Femur (tissue), 1 donor: ENCODE measurements at places on chromosomes 3 and 15.
A peak's percentile ranks its signal among the peaks of the same experiment; 100 is the strongest.

DNA sequence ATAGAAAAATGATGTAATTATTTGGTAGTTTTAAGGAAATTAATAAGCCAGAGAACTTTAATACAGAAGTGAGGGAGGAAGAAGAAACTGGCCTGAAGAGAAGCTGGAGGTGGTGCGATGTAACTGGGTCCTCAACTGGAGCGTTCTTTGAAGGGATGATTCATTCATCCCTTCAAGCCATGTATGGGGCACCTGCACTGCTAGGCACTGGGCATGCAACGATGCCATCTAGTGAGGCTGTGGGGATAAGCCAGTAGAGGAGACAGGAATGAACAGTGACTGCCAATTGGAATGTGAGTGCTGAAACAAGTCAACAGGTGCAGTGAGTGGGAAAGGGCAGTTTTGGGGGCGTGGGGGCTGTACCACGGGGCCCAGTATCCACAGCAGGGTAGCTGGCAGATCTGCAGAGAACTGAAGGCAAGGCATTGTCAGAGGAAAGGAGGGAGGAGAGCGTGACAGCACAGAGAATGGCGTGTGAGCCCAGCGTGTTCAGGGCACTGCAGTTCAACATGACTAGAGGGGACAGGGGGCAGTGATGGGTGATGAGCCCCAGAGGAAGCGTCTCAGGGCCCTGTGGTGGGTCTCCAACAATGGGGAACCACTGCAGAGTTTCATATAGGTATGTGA, 3.8 kb upstream of the KIF23 start:
- DNase-seq = no peak

DNA sequence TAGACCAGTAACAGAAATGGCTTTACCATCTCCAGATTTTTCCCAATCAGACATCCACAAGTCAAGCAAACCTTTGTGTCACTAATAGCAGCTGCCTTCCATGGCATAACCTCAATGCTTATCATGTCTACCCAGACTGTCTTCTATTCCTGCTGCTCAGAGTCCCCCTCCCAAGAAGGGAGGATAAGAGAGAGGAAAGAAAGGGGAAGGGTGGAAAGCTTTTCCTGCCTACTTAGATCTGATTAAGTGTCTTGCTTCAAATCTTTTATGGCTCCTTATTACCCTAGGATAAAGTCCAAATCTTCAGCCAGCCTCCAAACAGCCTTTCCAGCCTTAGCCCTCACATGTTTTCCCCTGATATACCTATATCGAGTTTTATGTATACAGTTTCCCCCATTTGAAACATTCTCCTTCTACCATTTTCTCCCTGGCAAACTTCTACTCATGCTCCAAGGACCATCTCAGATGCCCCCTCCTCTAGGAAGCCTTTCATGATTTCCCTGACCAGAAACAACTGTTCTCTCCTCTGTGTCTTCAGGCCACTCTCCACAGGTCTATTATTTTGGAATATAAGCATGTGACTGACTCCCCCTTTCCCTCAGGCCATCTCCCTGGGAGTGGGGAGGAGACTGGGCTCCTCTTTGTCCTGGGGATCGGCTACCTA, 7.9 kb upstream of the SSUH2 start:
- no peak for DNase-seq

- DNase-seq = no peak
These were observed 288.3 kb downstream of the ULK4 start for GRCh38 chr3:41673650-41674049.

DNA sequence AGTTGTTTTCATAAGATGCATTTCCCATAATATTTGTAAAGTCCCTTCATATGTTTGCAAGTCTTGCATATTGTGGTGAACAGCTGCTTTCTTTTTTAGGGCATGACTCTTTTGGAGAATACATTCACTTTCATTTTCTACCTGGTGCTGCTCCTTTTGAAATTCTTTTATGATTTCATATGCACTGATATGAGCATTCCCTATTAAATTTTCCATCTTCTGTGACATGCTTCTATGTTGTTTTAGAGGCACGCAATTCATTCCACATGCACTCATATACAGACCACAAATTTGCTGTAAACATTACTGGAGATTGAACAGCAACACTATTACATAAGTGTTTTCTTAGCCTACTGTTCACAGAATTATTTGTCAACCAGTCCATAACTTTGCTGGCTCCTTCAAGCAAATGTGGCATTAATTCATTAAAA, 92.8 kb upstream of the TNFSF10 start:
- DNase-seq = no peak

- DNase-seq = no peak
These were observed 496.3 kb upstream of the CNTN3 start for GRCh38 chr3:75110741-75111140.

GRCh38 chr15:43932907-43933306, 106.1 kb downstream of the WDR76 start:
- DNase-seq = peak; percentile 32

DNA sequence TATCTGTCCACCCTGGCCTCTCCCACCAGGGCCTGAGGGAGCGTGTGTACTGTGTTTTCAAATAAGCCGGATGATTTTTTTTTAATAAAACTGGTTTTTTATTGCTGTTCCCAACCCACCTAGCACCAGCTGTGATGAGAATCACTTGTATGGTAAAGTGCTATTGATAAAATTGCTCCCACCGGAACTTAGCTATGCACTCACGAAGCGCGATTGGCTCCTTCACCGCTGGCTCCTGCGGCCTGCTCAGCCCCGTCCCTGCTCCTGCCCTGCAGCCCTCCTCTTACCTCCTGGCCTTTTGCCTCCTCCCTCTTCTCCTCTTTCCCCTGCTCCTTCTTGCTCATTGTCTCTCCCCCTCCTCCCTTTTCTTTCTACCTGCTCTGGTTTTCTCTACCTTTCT, 183.7 kb downstream of the TLE3 start:
- no peak for DNase-seq

DNA sequence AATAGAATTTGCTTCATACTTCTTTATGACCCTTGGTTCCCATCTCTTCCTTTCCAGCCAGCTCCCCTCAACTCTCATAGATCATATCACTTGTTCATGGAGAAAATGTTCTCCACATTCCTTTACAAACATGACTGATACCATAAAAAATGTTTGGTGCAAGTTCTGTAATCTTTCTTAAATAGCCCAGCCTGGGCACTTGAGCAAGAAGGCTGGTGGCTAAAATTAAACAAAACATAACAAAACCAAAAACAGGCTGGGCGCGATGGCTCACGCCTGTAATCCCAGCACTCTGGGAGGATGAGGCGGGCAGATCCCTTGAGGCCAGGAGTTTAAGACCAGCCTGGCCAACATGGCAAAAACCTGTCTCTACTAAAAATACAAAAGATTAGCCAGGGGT, 8.9 kb upstream of the POLR2M start:
- DNase-seq = no peak

- no peak for DNase-seq
These were observed 79.5 kb downstream of the CHRD start for GRCh38 chr3:184459355-184459754.

DNA sequence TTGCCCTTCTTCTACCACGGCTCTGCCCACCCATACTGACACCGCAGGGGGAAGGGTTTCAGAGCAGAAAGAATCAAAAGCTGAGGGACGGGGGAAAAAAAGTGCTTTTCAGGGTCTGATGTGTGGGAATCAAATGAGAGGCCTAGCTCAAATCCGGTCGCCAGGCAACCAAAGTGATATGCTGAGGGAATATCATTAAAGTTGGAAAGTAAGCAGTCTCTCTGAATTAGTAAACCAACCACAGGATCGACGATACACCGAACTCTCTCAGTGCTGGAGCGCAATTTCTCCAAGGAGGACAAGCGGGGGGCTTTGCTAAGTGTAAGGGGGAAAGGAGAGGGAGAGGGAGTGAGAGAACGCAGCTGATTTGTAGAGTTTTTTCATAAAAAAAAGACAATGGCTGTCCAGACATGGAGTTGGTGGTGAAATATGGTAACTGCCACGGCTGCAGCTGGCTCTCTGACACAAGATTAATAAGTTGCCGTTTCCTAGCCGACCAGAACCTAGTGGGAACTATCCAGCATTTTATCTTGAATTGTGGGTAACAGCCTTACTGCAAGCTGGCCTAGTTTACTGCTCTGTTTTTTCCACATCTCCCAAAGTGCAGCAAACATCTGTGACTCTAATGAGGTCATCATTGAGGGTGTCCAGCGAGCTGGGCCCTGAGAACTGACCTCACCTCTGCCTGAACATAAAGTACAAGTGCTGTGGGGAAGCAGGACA, 530.2 kb downstream of the SOX2 start:
- DNase-seq = peak; percentile 65

- no peak for DNase-seq
These were observed 283.8 kb downstream of the GABRG3 start for GRCh38 chr15:27254801-27255200.

DNA sequence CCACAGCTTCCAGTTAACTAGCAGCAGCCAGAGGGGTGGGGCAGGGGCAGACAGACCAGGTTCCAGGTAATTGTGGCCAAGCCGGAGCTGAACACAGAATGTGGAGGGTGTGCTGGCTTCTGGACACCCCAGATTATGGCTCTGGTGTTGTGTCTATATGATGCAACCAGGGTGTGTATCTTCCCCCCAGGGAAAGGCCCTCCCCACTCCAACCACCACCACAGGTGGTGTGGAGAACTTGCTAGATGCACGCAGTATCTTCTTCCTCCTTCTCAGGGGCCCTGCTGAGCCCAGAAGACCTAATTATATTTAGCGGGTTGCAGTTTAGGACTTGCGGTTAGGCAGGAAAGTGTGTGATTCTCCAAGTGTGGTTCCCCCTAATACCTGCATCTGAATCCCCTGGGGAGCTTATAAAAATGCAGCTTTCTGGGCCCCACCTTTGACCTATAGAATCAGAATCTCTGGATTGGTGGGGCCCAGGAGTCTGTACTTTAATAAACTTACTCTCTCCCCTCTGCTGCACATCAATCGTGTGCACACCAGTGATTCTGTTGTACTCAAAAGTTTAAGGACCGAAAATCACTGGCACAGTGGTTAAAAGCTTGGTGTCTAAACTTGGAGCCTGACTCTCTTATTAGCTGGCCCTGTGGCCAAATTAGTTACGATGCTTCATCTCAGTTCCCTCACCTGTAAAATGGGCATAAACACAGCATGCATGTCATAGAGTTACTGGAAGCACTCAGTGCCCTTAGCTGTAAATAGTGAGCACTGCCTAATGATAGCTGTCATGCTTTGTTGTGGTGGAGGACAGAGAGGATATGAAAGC, 379.1 kb upstream of the PROK2 start:
- no peak for DNase-seq

GRCh38 chr15:85959611-85960010, 120.1 kb upstream of the AGBL1 start:
- DNase-seq = no peak

DNA sequence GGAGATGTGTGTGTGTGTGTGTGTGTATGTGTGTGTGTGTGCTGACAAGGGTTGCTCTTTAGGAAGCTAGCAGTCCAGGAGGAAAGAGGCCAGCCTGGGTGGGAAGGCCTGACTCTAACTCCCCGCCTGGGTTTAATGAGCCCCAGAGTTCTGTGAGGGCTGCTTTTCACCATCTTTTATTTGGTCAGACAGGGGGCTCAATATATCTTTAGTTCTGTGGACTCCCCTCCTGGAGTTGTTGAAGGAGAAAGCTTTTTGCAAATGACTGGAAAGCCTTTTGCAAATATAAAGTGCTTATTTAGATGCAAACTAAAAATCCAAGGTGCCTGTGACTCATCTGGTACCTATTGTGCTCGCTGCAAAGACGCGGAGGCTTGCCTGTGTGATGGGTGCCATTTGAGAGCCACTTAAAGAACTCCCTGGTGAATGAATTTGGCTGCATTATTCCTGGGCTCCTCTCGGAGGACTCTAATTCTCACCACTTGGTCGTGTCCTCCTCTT, 24.5 kb downstream of the DRD3 start:
- no peak for DNase-seq

- no peak for DNase-seq
These were observed 153.1 kb upstream of the GAP43 start for GRCh38 chr3:115470254-115470653.

- no peak for DNase-seq
These were observed 870.3 kb downstream of the NAALADL2 start for GRCh38 chr3:175729466-175729865.

GRCh38 chr3:112759210-112759609, 87.5 kb downstream of the CD200R1L start:
- DNase-seq = no peak

DNA sequence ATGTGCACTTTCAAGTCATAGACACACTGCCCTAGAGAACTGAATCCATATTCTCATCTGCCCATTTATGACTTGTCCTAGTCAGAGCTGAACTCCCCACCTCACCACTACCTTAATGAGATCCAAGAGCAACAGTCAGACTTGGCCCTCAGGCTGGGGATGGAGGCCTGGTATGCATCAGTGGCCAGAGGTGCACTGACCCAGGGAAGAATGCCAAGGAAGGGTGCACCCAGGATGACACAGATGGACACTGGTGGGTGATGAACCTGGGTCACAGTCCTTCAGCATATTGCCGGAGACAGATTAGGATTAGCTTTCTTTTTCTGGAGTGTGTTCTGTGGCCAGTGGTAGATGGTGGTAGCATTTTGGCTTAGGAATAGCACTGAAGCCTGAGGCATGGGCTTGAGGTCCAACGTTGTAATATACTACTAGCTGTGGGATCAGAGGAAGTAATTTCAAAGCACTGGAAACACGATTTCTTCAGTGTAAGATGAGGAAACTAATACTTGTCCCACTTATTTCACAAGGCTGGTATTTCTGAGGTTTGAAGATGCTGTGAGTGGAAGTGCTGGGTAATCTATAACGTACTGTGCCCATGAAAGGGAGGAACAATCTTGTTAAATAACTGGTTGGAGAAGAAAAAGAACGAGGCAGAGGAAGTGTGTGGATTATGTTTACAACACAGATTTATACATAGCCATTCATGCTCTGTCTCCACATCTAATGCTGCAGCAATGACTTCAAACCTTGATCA, 265.0 kb downstream of the THRB start:
- no peak for DNase-seq

GRCh38 chr3:165521131-165521871, 315.9 kb downstream of the BCHE start:
- DNase-seq = no peak

DNA sequence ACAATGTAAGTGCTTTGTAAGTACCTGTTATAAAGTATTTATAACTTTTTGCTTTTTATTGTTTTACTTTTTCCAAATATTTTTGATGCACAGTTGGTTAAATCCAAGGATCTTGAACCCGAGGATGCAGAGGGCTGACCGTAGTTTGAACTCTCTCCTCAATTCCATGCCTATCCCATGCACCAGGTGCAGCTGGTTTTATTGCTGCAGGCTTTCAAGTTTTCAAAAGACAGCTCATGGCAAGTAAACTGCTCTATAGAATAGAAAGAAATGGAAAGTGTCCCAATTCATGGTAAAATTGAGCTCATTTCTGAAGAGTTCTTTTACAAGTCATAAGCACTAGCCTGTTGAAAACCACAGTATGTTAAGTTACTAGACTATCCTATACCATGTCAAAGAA, 131.9 kb downstream of the TBC1D2B start:
- no peak for DNase-seq

- no peak for DNase-seq
These were observed 153.5 kb upstream of the IL12A start for GRCh38 chr3:159835126-159835525.

- DNase-seq = no peak
These were observed 5.8 kb upstream of the MTMR10 start for GRCh38 chr15:30997270-30997669.

- no peak for DNase-seq
These were observed 73.1 kb upstream of the BHLHE40 start for GRCh38 chr3:4906107-4906621.

- DNase-seq = no peak
These were observed 85.1 kb upstream of the TRA2B start for GRCh38 chr3:186022931-186023330.
